NCI-H2081 (cell line): ENCODE measurements at places on chromosomes 12 and 14.

- DNase-seq = no peak
Observed at GRCh38 chr12:46387670-46388069, 15.1 kb upstream of the SLC38A2 start.

DNA sequence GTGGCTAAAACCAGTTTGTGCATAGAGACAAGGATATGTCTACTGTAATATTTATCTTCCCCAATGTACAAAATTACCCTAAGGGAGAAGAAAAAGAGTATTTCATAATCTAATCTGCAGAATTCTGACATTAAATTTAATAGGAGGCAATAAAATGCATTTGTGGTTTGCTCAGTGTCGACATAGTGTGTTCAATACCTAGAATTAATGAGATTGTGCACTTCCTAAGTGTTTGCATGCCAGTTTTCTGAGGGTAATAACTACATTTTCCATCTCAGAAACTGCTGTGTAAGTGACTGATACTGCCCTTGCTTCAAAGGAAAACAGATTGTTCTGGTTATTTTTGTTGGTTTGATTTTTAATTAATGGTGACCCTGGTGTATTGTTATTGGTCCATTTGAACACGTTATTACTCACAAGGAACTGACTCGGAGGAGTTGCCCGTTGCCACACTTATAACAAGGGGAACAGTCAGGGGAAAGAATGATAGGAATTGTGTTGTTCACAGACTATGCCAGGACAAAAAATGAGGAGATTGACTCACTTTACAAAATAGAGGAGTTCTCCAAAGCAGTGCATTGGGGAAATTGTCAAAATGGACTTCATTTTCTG lies 960.3 kb upstream of the TMEM132C start:
- DNase-seq = no peak

- DNase-seq = no peak
Observed at GRCh38 chr12:8665759-8666158, 3.1 kb upstream of the MFAP5 start.

GRCh38 chr12:13085968-13086686 lies 17.3 kb downstream of the GSG1 start:
- DNase-seq = no peak

- DNase-seq = peak; percentile 45
Observed at GRCh38 chr12:121580959-121581685, at the start of gene KDM2B. Gene KDM2B, minus strand, starts transcription at chr12:121581023. Its CDS starts 112 bp downstream, at chr12:121580911.

DNA sequence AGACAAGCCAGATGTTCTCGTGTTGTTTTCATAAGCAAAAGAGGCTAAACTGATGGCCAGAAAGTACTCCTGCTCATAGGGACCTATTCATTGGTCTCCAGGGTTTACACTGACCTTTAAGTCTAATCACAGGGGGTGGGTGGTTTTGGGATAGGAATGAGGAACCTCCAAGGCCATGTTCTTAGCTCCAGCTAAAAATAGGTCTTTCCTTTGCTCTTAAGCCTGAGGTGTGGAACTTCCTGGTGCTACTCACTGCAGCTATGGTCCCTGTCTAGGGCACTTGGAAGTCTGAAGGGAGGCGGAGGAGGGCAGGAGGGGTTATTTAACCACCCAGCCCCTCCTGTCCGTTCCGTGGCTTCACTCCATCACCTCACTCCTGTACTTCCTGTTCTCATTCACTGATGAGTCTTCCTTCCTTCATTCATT lies 18.6 kb downstream of the GPRC5A start:
- no peak for DNase-seq

GRCh38 chr12:51631591-51631990 lies 40.6 kb downstream of the SCN8A start:
- DNase-seq = no peak

GRCh38 chr12:130041983-130042812 lies 120.1 kb upstream of the FZD10 start:
- peak; percentile 7 for DNase-seq

- no peak for DNase-seq
Observed at GRCh38 chr14:44741431-44741830, 220.3 kb downstream of the KLHL28 start.

- DNase-seq = no peak
Observed at GRCh38 chr12:2447861-2448260, 346.9 kb upstream of the FKBP4 start.

DNA sequence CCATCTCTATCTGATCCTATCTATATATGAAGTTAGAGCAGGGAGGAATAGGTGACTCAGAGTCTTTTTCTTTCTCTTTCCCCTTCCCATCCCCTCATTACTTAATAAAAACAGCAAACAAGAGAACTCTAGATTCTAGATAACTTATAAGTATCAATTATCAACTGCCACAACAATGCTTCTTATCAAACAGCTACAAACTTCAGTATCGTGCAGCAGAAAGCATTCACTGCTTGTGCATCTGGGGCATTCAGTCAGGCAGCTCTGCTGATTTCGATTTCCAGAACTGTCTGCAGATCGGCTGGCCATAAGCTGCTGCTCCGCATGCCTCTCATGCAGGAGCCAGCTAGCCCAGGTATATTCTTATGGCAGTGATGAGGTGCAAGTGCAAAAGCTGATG lies 19.4 kb downstream of the A2ML1 start:
- no peak for DNase-seq

- no peak for DNase-seq
Observed at GRCh38 chr14:66824251-66824650, 316.3 kb downstream of the GPHN start.

GRCh38 chr14:58280954-58281787 lies 17.2 kb upstream of the ARID4A start:
- no peak for DNase-seq

- no peak for DNase-seq
Observed at GRCh38 chr12:64655141-64655540, 44.8 kb downstream of the RASSF3 start.

DNA sequence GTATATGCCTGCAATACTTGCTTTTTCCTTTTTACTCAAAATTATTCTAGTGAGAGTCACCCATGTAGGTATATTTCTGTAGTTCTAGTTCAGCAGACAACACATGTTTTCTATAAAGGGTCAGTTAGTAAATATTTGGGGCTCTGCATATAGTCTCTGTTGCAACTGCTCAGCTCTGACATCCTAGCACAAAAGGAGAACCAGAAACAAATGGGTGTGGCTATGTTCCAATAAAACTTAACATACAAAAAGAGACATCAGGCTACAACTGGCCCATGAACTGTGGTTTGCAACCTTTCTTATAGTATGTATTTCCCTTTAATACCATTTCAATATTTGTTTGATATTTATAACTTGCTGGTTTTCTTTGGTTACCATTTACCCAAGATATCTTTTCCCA lies 11.9 kb downstream of the NT5DC3 start:
- no peak for DNase-seq

GRCh38 chr14:20679907-20680306 lies 4.5 kb upstream of the RNASE4 start:
- DNase-seq = no peak

GRCh38 chr12:124506832-124507153 lies 60.6 kb downstream of the NCOR2 start:
- no peak for DNase-seq

DNA sequence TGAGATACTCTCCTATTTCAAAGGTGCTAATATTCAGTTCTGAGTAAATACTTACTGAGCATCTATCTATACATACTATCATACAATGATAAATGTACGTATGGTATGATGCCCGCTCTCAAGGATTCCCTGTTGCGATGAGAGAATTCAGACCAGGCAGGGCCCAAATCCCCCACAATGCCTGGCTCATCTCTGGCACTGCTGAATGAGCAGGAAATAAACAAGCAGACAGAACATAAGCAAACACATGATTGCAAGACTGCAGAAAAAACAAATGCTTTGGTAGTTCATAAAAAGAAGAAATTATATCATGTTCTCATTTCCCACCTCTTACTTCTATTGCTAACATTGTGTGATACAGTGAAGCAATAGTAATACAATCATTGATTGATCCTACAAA lies 77.2 kb upstream of the DUSP6 start:
- no peak for DNase-seq

GRCh38 chr12:98514982-98515286 lies 456 bp upstream of the TMPO start:
- no peak for DNase-seq

- DNase-seq = peak; percentile 64
Observed at GRCh38 chr12:42213023-42213422, 25.0 kb downstream of the YAF2 start.

GRCh38 chr14:81165188-81165587 lies 55.6 kb downstream of the GTF2A1 start:
- DNase-seq = no peak

GRCh38 chr14:106209755-106210154 lies 683.4 kb downstream of the TMEM121 start:
- DNase-seq = no peak

DNA sequence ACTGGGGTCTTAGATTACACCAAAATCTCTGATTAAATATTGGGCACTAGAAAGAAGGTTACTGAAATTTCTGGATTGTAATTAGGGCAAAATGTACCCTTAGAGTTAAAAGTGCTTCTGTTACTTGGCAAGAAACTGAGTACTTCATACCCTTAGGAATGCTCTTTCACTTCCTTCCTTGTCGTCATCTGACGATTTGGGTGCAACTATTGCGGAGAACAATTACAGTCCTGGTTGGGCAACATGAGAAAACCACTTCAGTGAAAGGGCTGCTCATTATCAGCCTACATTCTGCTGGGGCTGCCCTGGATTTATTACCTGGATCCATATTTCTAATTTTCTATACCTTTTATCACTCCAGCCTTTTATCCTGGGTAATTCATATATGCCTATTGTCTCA lies 348.5 kb upstream of the MDGA2 start:
- no peak for DNase-seq

GRCh38 chr12:91630083-91630482 lies 447.5 kb upstream of the DCN start:
- DNase-seq = no peak

- DNase-seq = no peak
Observed at GRCh38 chr12:96495841-96496545, 6.6 kb downstream of the CFAP54 start.

DNA sequence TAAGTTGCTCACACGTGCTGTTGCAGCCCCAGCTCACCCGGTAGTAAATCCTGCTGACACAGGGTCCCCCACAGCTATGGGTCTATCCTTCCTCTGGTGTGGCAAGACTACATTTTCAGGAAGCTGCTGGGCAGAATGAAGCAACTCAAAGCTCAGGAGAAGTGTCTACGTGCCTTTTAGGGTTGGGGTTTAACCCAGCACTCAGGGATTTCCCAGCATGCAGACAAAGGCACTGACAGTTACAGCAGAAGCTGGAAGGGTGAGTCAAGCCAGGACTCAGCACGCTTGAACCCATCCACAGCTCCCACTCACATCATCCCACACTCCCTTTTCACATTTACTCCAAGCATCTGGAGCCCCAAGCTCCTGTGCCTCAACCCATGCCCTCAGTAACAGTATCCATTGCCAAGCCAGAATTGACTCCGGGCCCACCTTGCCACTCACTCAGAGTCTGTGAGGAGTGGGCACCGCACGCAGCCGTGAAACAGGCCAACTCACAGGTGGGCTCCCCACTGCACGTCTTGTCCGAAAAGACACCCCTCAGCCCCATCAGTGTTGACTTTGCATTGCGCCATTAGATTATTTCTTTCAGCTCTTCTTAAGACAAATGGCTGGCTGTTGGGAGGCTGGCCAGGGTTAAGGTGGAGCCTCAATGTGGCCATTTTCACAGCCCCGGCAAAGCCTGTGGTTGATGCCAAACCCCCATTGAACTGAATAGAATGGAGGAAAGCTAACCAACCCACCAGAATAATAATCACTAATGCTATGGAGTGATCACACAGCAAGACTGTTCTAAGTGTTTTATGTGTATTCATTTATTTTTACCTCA lies 59.6 kb downstream of the ZFP36L1 start:
- no peak for DNase-seq

DNA sequence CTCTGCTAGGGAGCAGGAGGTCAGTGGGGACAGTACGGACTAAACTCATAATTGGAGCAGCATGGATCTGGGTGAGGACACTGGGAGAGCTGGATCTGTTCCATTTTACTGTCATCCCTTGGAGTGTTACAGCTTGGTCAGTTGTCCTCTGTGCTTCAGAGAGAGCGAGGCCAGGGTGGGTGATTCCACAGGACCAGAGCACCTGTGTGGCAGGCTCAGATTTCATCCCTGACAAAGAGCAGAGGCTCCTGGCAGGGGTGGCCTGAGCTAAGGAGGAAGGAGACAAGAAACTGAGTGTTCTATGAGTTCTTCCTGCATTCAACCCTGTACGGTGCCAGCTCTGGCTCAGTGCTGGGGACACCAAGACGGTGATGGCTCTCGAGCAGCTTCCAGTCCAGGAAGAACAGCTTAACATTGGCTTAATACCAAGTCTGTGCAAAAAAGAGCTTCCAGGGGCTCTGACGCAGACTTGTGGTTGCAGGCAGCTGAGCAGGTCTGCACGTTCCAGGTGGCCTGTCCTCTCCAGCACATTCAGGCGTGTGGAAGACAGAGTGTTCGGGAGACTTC lies 8.4 kb upstream of the PGF start:
- no peak for DNase-seq

GRCh38 chr14:65131301-65131701 lies 29.0 kb upstream of the MAX start:
- DNase-seq = no peak

DNA sequence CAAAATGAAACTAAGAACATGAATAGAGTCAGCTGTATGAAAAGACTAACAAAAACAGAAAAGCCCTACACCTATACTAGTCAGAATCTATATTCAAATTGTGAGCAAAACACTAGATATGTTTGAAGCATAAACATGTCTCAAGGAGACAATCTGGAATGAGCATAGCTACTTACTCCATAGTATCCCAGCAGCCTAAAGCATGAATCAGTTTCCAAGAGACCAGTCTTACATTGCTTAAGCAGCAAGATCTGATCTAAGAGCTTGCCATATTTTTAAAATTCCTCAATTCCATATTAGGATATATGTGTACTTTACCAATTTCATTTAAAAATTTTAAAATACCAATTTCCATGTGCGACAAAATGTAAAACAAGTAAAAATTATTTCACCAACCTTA lies 7.7 kb downstream of the CAPS2 start:
- DNase-seq = no peak

- DNase-seq = no peak
Observed at GRCh38 chr12:117085318-117085947, 13.8 kb downstream of the TESC start.

GRCh38 chr12:62401631-62402030 lies 65.0 kb upstream of the MON2 start:
- DNase-seq = no peak

GRCh38 chr14:51410897-51411296 lies 170.8 kb downstream of the TMX1 start:
- DNase-seq = no peak

- no peak for DNase-seq
Observed at GRCh38 chr12:13198241-13198640, 1.7 kb downstream of the EMP1 start.

DNA sequence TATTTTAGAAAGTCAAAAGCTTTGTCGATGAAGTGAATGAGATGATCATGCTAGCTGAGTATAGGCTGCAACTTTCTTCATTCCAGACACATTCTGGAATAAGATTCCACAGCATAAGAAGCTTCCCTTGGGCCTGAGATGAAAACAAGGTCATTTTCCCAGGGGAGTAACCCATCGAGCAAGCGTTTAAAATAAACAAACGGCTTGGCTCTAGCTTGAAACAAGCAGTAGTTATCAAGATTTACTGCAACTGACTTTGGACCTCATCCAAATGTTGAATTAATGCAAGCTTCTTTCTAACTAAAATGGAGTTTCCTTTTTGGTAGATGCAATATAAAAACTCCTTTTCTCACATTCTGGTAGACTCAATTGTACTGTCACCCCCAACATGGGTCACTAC lies 23.0 kb downstream of the KCNJ8 start:
- DNase-seq = no peak
